ENCODE measurements at places on chromosomes 7 and 10.

DNA sequence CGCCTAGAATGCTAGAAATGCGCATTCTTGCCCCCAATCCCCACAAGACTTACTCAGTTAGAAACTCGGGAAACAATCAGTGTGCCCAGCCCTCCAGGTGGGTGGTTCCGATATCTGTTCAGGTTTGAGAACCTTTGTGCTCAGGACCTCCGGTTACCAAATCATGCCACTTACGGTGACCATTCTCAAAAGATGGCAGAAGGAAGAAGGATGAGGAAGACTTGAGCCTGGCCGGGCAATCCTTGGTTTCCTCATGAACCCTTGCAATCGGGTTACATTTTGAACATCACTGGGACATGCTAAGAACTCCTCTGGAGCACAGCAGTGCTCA lies 52.1 kb downstream of the RBM17 start:
- no peak for DNase-seq

- DNase-seq = no peak
Observed at GRCh38 chr7:151109094-151110048, 23.1 kb downstream of the AGAP3 start.

- DNase-seq = no peak
Observed at GRCh38 chr10:49360271-49361177, 35.4 kb downstream of the DRGX start.

GRCh38 chr10:12896251-12896650 lies 105.3 kb downstream of the CCDC3 start:
- DNase-seq = no peak

DNA sequence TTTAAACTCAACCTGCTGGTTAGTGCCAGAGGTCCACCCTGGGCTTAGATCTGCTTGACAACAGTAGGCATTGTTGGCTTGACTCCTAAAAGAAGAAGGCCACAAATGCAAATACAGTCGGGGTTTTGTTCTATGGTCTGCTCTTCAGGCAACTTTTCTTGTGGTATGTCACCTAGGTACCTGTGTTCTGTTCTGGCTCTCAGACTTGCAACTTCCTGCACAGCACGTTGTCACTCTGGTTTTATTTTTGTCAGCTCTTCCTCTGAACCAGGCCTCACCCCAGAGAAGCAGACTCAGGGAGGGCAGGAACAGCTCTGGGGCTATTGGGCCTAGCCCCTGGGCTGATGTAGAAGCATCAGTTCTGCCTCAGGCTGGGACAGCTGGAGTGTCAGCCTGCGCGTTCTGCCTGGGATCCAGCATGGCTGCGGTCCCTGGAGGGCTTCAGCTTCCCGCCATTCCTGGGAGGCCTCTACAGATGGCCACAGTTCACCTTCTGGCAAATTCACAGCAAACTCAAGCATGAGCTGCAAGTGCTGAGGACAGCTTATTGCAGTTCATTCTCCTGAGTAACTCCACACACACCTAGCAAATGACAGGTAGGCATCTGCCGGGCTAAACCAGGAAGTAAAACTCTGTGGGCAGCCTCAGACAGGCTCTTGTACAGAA lies 11.0 kb upstream of the PDCD4 start:
- DNase-seq = no peak

DNA sequence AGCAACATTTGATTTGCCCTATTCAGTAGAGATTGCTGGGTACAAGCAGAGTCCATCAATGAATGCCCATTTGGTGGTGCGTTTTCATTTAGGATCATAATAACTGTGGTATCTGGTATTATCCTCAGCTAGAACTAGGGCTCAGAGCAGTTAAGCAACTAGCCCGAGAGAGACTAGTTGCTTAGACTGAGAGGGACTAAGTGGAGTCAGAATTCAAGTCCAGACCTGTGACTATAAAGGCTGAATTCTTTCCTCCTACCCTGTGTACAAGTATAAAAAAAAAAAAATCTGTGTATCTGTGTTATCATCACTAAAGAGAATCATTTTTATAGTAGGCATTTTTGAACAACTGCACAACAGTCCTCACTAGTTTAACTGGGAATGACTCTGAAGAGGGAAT lies 45.3 kb upstream of the DKK1 start:
- no peak for DNase-seq

GRCh38 chr7:6268907-6269306 lies 3.5 kb downstream of the CYTH3 start:
- no peak for DNase-seq

DNA sequence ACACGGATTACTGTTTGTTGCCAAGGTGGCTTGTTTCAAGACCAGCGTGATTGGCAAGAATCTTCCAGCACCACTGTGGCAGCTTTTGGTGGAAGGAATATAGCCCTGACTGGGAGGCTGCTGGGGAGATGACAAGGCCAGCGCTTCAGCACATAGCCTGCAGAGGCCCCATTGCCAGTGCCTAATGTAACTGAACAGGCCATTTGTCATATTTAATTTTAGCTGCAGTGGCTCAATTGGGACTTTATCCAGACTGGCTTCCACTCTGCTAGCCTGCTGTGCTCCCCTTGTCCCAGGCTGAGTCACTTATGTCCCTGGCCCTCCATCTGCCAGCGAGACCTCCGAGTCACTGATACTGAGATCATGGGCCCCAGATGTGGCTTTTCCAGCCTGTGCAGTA lies 483.1 kb downstream of the GALNT17 start:
- DNase-seq = no peak

DNA sequence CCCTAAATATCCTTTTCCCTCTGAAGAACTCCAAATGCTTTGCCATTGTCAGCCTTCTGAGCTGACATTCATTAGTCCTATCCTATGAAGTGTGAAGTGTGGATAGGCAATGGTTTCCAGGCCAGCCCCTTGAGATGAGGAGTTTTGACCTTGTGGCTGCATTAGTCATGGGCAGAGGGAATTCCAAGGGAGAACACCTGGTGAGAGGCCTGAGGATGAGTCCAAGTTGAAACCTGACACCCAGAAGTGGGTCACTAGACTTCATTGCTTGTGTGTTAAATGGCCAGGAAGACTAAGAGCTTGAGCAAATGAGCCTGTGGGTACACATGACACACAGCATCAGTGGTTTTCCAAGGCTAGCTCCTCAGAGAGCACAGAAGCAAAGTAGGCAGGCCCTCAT lies 260.8 kb downstream of the SKAP2 start:
- no peak for DNase-seq

DNA sequence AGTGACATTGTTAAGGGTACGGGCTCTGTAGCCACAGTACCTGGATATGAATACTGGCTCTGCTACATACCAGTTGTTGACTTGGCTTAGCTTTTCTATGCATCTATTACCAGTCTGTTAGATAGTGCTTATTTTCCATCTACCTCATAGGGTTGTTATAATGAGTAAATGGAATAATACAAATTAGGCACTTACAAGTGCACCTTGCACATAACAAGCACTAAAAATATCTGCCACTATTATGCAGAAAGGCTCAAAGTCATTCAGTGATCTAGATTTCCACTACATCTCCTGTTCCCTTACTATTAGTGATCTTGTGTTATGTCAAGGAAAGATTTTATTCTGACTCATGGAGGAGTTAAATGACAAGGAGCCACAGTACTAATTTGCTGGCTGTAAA lies 27.9 kb upstream of the ZEB1 start:
- DNase-seq = no peak
